ENCODE measurements at places on chromosomes 4 and X. TPM values are rescaled to one million over a fixed set of nuclear protein-coding genes. Genes with fewer than 3 reads are reported as not detected.

RRH gene
- total RNA-seq, result not detected

DHRSX gene
- 17.6 TPM for total RNA-seq

CCDC110 gene
- 0.20 TPM for total RNA-seq

PCDH19 gene
- total RNA-seq, result under 0.01 TPM

STARD8 gene
- total RNA-seq, result 0.73 TPM

NLGN3 gene
- total RNA-seq, result 0.37 TPM

CACNA1F gene
- not detected for total RNA-seq

GPR119 gene
- not detected for total RNA-seq

Data from subcutaneous preadipocyte (primary cell).